Stimulated activated CD4-positive, alpha-beta T cell treated with anti-CD3 and anti-CD28 coated beads, Interleukin-12 subunit alpha, Interleukin-12 subunit beta, amount 100 ng/mL, for 24 hours (primary cell): ENCODE measurements at places on chromosomes 7 and 10.

GRCh38 chr7:23044581-23044980 is 30.7 kb upstream of the HYCC1 start:
- no peak for DNase-seq

DNA sequence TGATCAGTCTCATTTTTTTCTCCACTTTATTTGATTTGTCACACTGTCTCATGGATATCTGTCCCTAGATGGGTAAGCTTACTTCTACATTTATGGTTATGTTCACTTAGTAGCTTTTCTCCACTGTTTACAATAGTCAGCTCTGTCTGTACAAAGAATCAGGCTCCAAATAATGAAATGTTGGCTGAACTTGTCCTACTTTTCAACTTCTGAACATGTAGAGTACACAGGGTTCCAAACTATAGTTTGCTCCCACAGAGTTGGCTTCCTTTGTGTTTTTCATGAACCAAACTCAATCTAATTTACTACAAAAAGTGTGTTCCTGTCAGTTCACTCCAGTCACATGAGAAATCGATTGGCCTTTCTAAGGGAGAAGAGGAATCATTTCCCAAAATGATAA is 175.0 kb downstream of the CCDC71L start:
- no peak for DNase-seq

- DNase-seq, result no peak
These were observed 15.1 kb upstream of the AKR1B10 start for GRCh38 chr7:134512271-134512670.

GRCh38 chr10:62010366-62010765 is 108.9 kb downstream of the ARID5B start:
- no peak for DNase-seq
